NCI-H345 (cell line): ENCODE measurements at places on chromosomes 2 and 18.
A peak's percentile ranks its signal among the peaks of the same experiment; 100 is the strongest.

DNA sequence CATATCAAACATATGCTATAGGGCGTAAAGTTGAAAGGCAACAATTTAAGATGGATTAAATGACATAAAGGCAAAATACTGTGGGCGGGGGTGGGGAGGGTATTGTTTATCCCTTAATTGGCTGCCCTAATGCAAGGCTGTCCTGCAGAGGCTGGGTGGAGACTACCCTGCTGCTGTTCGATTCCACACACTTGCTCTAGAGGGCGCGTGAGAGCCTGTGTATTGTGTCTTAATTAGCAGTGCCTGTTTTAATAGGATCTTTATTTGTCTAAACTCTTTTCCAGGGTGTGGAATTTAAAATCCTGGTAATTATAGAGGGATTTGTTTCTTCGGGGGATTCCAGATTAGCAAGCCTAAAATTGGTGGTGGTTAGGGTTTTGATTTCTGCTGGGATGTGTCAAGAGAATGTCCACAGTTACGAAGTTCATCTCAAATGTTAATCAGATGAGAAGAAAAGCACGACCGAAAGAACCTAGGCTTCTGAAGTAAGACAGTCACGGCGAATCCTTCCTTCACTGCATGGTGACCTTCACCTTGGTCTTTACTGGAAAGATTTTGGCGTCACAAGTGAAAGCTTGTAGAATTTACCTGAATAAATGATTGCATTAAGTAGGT is 103.5 kb upstream of the MAP3K20 start:
- DNase-seq = no peak

- no peak for DNase-seq
These were observed 82.6 kb upstream of the TNP1 start for GRCh38 chr2:216942465-216942864.

- no peak for DNase-seq
These were observed 57.9 kb downstream of the NXPH2 start for GRCh38 chr2:138722316-138722715.

- DNase-seq = no peak
These were observed 25.9 kb downstream of the PSTPIP2 start for GRCh38 chr18:46046126-46046525.

DNA sequence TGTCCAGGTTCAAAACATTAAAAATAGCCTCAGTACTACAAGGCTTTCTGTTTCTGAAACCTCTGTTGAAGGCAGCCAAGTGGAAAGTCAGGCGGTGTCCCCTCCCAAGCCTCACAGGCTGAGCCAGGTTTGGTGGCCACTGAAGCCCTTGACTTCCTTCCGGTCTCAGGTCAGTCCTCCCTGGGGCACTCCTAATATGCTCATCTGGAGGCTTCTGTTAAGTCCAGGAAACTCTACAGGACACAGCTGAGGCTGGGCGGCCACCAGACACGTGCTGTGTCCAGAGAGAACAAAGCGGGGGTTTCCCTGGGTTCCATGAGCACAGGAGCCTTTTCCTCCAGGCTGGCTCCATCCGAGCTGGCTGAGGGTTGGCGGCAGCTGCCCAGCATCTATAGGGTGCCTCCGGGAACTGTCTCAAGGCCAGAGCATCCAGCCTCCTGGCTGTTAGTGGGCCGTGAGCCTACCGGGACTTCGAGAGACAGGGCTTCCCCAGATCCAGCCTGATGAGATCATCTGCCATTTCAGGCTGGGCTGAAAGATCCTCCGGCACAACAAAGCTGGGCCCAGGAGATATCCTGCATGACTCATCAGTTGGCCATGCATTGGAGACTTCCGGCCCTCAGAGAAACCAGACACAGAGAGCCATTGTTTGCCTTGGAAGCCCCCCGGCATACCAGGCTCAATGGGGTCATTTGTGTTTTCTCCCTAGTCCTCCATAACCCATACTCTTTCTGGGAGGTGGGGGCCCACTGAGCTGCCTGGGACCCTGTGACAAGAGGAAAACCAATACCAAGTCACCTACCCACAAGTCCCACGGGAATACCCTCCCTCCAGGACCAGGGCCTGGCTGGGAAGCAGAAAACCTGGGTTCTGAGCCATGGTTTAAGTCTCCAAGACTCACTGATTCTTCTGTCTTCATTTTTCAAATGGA is 71.7 kb downstream of the HS1BP3 start:
- no peak for DNase-seq

DNA sequence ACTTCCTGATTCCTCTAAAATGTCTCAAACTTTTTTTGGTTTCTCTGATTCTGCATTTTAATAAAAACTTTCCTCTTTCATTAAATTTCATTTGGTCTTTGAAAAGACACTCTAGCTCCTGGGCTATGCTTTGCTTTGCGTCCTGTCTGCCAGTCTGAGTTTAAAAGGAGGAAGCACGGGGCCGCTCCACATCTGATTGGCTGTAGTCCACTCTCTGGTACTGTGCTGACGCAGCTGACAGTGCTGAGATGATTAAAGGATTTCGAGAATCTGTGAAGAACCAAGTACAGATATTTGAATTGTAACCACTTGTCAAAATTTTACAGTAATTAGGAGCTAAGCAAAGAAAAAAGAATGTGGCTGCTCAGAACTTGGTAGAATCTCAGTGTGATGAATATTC is 199.6 kb upstream of the HNMT start:
- DNase-seq = no peak

DNA sequence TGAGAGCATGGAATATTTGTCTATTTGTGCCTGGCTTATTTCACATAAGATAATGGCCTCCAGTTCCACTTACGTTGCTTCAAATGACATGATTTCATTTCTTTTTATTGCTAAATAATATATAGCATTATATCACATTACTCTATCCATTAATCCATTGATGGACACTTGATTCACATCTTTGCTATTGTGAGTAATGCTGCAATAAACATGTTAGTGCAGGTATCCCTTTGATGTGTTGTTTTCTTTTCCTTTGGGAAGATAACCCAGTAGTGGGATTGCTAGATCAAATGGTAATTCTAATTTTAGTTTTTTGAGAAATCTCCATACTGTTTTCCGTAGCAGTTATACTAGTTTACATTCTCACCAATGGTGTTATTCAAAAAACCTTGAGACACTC is 1343.3 kb upstream of the TMEFF2 start:
- DNase-seq = no peak

GRCh38 chr2:226660124-226660523 is 139.5 kb downstream of the IRS1 start:
- DNase-seq = no peak

- DNase-seq = no peak
These were observed 401.6 kb downstream of the PARD3B start for GRCh38 chr2:204946892-204947291.

DNA sequence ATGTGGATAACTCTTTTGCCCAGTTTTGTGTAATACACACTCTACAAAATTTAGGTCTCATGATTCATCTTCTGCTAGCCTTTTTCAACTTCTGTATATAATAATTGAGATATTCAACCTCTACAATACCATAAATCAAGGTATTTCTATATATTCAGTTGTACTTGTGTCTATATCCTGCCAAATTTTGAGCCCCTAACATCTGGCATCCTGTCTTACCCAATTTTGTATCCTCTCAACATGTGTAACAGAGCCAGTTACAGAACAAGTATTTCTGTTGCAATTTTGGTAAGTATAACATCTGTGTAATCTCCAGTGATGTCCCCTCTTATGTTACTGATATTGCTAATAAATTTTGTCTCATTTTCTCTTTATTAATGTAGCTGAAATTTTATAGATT is 145.8 kb downstream of the TRIB2 start:
- no peak for DNase-seq

DNA sequence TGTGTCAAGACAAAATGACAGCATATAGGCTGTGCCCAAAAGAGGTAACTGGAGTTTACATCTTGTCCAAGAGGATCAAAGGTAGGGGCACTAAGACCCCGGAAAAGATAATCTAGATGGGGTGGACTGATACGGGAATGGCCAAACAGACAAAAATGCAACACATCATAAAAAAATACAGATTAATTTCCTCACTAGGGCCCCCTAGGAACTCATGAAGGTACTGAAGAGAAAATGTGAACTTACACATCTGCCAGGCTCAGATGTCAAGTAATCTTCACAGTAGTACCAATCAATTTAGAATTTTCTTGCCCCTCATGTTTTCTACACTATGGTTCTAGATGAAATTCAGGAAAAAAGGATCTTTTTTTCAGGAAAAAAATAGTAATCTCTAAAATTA is 115.6 kb upstream of the REG3A start:
- no peak for DNase-seq

GRCh38 chr2:205739620-205740019 is 57.3 kb downstream of the NRP2 start:
- DNase-seq = no peak

GRCh38 chr2:227871375-227871791 is at the start of gene DAW1:
DAW1 (plus strand) TSS chr2:227871631; CDS start chr2:227871690, 59 bp downstream.
- DNase-seq = peak; percentile 48

- DNase-seq = peak; percentile 76
These were observed 32.8 kb upstream of the IL1B start for GRCh38 chr2:112869258-112869842.

- no peak for DNase-seq
These were observed 14.1 kb upstream of the SP5 start for GRCh38 chr2:170701011-170701410.

DNA sequence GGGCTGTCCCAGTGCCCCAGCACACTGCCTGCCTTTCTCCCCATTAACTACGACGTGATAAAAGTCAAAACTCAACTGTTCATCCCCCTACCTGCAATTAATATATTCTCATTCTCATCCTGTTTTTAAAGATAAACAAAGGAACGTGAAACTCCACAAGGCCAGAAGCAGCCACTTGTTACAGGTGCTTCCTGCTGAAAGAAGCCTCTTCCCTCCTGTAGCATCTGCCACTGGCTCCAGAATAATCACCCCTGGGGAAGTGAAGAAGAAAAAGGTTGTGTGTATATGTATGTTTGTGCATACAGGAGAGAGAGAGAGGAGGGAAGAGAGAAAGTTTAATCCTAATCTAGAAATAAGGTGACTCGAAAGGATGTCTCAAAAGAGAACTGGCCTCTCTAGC is 27.1 kb downstream of the KIAA2012 start:
- DNase-seq = no peak

DNA sequence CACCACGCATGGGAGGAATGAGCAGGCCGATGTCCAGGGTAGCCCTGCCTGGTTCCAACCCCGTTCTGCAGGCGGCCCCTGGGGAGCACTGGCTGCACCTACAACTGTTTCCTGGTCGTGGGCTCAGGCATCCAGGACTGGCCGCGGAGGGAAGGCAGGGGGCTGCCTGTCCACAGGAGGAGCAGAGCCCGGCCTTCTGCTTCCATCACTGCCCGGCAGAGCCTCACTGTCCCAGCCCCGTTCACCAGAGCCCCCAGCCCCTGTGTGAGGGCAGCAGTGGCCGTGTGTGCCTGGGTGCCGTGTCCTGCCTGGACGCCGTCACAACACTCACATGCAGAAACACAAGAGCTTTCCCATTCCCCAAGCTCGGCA is 56.2 kb downstream of the KCNG2 start:
- DNase-seq = no peak

DNA sequence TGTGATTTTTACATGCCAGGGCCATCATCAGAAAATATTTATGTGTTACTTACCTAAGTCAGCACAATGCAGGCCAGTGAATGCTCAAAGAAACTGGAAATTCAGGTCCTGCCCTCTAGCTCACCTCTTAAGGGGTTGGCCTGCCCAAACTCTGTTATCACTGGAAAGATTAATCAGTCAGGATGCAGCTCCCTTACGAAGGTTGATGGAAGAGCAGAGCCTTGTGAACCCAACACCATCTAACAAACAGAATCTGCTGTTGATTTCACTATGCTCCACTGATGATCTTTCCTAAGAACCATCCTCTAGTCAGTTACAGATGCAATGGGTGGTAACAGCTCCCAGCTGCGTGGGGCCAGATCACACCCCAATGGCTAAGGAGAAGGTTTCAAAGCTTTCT is 38.2 kb downstream of the SOX11 start:
- DNase-seq = no peak

- DNase-seq = no peak
These were observed 214.9 kb upstream of the TNP1 start for GRCh38 chr2:217074576-217075255.

GRCh38 chr2:2992634-2993033 is 385.0 kb downstream of the EIPR1 start:
- no peak for DNase-seq

- DNase-seq = no peak
These were observed 333.1 kb downstream of the RND3 start for GRCh38 chr2:150154308-150154797.

GRCh38 chr18:57497372-57498294 is 62.5 kb downstream of the ONECUT2 start:
- no peak for DNase-seq

DNA sequence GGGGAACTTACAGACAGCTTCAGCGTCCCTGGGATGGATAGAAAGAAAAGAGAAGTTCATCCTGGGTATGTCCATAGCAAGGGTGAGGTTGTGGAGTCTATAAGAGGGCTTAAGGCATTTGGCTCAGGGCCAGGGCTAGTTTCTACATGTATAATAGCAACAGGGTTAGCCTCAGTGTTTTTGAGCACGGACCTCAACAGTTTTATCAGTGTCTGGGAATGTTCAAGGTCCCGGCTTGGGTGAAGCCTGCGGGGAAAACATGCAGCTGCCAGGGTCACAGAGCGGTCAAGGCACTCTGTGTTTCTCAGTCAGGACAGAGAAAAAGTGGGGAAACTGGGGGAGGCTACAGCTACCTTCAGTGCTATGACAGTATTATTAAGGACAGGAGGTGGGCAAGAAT is 427.7 kb upstream of the HS6ST1 start:
- no peak for DNase-seq

DNA sequence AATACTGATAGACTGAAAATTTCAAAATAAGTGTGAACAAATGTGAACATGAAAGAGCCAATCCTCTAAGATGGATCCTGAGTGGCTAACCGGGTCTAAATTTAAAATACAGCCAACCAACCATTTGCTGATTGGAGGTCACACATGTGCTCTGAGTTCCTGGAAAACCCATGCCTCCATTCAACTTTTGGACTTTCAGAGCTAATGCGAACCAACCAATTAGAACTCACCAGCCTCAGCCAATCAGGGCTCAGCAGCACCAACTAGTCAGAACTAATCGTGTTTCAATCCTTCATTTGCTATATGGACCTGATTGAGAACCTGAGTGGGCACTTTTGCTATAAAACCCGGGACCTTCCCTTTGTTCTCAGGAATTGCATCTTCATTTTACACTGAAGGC is 111.5 kb downstream of the MEP1B start:
- DNase-seq = no peak

GRCh38 chr18:36454848-36455458 is 157.4 kb downstream of the FHOD3 start:
- peak; percentile 48 for DNase-seq

GRCh38 chr2:70690846-70691245 is 77.2 kb downstream of the ADD2 start:
- peak; percentile 95 for DNase-seq

- DNase-seq = peak; percentile 87
These were observed 132.8 kb upstream of the TTC39C start for GRCh38 chr18:23881778-23882177.
